ENCODE measurements at places on chromosomes 5 and 9.

GRCh38 chr5:123585871-123586270 lies 73.9 kb downstream of the CSNK1G3 start:
- DNase-seq, result no peak

- no peak for DNase-seq
These were observed 62.5 kb upstream of the EPB41L4B start for GRCh38 chr9:109383356-109383755.

DNA sequence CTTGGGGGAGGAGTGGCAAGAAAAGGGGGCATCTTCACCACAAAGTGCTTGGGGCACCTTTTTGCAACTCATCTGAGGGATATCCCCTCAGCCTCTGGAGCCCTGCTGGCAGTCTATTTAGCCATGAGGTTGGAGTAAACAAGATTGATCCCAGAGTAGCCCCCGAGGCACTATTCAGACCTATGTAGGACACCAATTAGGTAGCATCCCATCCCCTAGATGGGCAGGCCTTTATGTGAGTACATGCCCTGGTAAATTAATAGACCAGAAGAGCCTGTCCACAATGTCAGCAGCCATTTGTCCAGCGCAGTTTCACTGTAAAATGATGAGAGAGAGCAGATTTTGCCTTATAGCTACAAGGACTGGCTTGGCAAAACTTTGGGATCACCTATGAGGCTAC lies 221.4 kb downstream of the DRD1 start:
- no peak for DNase-seq

DNA sequence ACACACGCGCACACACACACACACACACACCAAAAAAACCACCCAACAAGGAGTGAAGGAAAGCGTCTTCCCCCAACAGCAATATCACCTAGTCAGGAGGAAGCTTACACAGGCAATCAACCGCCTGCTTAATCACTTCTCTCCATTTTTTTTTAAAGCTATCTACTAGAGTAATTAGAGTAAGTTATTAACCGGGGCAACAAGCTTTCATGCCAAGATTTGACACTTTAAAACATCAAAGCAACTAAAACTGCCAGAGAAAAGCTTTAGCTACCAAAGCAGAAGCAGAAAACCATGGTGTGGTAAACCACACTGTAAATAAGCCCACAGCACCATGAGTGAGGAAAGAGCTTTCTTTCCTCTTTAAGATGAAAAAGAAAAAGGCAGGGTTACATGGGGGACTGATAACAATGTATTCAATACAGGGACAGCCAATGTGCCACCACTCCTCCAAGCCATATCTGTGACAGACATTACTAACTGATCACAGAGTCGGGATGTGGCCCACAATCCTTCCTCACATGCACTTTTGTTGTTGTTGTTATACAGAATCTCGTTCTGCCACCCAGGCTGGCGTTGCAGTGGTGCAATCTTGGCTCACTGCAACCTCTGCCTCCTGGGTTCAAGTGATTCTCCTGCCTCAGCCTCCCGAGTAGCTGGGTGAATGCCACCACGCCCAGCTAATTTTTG lies 282.1 kb downstream of the CRB2 start:
- no peak for DNase-seq

DNA sequence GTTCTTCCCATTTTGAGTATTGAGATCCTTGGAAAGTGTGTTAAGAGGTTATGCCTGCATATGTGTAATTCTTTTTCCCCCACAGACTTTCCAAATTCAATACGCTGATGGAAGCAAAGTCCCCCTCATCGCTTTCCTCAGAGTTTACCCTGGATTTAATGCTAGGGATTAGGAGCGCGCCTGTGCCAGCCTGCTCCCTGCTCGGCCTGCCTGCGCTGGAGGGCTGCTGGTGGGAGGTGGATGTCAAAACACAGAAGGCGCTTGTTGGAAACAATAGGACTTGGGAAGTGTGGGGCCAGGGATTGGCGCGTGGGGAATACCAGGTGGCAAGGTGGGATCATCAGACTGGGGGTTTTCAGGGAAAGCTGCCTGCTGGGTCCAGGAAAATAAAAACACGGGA lies 39.8 kb upstream of the PTCH1 start:
- no peak for DNase-seq

DNA sequence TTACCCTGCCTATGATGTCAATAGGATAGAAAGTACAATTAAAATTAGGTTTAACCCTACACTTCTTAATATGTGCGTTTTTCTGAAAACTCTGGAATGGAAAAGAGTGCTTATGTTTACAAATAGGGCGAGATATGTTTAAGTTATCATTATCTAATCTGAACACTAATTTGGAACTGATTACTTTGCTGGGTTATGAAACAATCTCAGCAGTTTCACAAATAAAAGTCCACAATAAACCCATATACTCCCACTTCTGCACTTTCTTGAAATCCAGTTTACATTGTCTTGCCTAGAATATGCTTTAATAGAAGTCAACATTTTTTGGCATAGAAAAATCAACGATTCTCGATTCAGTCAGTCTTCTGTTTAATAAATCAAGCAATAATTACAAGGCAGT lies 236.3 kb downstream of the NFIB start:
- DNase-seq, result no peak

DNA sequence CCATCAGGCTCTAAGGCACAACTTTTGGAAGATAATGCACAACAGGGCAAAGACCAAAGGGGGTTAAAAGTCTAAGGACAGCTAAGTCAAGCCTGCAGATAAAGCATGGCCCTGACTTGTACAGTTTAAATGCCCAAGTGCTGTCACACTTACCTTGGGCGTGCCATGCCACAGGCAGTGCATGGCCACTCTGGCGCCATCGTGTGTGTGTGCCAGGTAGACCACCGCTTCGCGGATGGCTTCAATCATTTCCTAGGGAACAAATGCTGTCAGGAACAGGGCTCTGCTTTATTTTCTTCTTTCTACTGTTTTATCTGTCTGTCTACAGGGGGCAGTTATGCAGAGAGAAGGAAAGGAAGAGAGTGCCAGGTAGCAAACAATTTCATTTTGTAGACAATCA lies 19.3 kb downstream of the PUM3 start:
- DNase-seq, result no peak

- no peak for DNase-seq
These were observed 47.9 kb upstream of the ZBTB43 start for GRCh38 chr9:126756876-126757415.

DNA sequence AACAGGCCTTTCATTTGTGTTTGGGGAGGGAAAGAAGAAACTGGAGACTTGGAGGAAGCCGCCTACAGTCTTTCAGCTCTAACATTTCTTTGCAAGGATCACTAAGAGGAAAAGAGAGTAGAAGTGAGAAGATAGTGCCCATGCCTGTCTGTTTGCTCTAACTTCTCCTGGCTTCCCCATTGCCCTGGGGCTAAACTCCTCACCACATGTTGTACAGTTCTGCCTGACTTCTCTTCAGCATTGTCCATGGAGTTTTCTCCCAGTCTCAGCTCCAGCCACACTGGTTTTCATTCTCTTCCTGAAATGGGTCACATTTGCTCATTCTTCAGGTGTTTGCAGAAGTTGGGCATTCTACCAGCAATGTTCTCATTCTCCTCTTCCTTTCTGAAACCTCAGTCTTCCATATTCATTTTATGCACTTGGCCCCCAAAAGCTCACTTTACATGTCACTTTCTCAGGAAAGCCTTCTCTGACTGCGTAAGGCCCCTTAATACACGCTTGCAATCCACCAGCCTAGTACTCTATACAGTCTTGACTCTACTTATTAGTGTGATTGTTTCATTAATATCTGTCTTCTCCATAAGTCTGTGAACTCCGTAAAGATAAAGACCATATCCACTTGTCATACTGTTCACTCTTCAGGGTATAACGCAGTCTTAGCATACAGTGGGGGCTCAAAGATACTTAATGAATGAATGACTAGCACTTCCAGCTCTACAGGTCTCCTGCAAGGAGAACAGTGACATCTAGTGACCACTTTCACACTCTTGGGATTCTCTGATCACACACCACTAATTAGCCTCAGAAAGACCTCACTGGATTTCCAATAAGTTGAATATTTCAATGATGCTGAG lies 40.2 kb upstream of the TRIM32 start:
- DNase-seq, result no peak

DNA sequence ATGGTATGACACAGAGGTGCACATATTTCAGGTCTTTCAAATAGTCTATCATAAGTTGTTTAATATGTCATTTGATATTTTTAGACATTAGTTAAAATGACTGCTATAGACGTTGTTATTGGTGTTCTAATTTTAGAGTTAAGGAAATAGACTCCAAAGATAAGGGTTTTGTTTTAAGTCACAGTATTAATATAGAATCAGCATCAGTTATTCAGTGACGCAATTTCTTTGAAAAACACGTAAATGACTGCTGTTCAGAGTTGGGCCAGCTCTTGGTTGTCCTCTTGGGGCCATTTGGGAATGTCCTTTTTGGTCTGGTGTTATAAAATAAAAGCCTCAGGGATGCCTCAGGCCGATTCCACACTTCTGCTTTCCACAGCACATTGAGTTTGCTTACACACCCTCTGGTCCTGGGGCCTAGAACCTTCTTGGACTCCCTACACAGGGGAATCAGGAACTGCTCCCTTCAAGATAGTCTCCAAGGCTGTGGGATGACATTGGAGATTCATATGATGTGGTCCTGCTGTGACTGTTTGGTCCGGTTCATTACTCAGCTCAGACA lies 14.3 kb downstream of the OTULIN start:
- no peak for DNase-seq

DNA sequence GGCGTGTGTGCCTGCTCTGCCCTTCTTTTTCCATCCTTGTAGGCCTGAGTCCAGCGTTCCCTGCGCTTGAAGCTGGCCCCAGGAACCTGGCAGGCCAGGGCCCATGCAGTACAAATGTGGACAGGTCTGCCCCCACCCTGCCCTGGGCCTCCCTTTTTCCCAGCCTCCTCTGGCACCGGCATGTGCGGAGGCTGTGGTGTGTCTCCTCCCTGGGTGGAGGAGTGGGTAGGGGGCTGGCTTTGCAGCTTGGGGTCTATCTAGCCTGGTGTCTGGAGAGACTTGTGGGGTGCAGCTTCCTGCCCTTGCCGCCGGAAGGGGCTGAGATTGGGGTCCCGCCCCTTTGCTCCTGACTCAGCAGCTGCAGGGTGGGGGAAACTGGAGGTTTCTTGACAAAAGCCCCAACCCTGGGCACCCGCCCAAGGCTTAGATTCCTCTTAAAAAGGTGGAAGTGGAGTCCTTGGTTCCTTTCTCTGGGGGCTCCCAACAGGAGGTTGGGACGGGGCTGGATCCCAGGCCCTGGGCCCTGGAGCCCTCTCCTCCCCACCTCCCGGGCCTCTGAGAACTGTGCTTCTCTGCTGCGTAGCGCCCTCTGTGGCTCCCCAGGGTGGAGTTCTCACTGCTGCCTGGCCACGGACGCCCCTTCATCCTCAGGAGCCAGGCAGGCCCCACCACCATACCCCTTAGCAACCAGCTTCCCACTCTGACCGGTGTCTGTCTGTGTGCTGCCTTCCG lies 18.0 kb downstream of the RXRA start:
- no peak for DNase-seq

GRCh38 chr9:134698111-134698510 lies 56.5 kb downstream of the COL5A1 start:
- DNase-seq, result no peak

- no peak for DNase-seq
These were observed 319.1 kb downstream of the NTRK2 start for GRCh38 chr9:84988621-84989020.

DNA sequence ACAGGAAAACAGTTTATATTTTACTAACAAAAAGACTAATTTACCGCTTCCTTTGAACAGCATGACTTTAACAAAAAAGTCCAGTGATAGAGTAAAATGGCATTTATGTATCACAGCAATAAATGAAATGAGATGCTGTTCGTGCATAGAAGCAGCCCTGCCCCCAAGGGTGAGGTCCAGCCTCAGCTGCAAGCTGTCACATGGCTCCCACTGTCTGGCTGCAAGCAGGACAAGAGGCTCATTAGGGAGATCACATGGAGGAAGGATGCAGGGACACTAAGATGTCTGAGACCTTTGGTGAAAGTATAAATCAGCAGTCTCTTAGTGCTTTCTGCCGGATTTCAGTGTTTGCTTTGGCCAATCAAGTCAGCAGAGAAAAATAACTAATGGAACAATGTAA lies 23.0 kb downstream of the GDNF start:
- no peak for DNase-seq

DNA sequence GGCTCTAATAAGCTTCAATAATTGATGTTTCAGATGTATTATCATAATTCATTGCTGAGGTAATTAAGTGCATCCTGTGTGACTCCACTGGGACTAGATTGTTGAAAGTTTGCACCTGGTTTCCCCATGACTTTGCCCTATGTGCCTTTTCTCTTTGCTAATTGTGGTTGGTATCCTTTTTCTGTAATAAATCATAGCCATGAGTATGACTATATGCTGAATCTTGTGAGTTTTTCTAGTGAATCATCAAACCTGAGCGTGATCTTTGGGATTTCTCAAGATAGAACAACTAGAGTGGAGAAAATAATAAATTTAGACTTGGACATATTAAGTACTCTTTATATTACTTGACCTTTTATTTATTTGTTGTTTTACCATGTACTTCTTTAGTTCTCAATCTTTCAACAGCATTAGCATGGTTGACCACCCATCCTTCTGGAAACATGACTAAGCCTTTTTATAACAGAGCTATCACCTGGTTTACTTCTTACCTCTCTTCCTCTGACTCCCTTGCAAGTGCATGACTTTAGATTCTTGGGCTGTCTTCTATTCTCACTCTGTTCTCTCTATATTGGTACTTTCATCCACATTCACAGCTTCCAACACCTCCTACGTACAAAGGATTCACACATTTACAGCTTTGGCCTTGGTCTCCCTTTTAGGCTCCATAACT lies 239.6 kb upstream of the TAS2R1 start:
- no peak for DNase-seq

- DNase-seq, result no peak
These were observed 40.6 kb upstream of the ZNG1F start for GRCh38 chr9:41229408-41230401.

DNA sequence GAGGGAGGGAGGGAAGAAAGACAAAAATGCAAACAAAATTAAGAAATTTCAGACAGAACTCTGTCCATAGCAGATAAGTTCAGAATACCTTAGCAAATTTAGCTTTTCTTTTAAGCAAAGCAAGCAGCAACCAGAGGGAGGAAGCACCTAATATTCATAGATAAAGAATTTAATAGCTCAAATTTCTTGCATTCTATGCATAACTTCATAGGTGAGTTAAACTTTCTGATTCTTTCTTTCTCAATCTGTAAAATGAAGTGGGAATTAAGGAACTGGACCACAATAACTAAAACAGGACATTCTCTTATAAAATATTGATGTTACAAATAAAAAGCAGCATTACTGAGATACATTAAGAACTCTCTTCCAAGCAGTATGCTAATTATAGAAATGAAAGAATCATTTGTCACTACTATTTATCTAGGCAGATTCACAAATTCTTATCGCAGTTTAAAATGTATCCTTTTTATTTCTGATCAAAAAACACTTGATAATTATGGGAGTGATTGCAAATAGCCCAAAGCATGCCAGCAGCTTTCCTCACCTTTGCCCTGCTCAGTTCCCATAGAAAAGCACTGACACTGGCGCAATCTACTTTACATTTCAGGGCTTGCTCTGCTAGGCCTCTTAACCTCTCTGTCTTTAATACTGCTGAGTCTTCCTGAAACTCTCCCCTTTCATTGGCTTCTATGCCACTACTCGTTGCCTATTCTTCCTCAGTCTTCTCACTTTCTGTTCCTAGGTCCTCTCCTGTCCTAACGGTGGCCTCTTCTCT lies 341.8 kb downstream of the PIK3R1 start:
- no peak for DNase-seq
